Mucosa of gallbladder (tissue), 1 donor: ENCODE measurements at places on chromosomes 5 and 9.
A peak's percentile ranks its signal among the peaks of the same experiment; 100 is the strongest.

- DNase-seq, result no peak
These were observed 31.2 kb downstream of the OTP start for GRCh38 chr5:77607324-77607723.

GRCh38 chr9:63859475-63860215, 1425.4 kb downstream of the FOXD4L5 start:
- no peak for DNase-seq

DNA sequence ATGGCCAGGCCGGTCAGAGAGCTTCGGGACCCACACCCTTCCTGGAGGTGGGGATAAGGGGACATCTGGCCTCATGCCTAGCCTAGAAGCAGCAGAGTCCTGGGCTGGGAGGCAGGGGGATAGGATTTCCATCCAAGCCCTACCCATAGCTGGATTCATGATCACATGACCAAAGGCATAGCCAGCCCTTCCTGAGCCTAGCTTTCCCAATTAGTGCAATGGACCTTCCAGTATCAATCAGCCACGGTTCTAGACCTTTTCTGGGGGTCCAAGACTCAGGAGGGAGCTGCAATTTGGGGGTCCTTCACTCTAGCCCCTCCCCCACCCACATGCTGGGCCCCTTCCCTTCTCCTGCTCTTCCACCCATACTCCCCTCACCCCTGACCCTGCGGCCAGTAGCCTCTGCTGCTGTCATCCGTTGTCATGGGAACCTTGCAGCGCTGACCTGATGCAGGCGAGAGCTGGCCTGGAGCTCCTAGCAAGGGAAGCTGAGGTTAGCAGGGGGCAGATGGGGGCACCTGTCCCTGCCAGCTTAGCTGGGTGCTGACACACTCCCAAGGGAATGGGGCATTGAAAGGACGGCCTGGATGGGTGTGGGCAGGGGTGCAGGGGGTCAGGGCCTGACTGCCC, 44.6 kb downstream of the CXXC5 start:
- DNase-seq, result no peak

DNA sequence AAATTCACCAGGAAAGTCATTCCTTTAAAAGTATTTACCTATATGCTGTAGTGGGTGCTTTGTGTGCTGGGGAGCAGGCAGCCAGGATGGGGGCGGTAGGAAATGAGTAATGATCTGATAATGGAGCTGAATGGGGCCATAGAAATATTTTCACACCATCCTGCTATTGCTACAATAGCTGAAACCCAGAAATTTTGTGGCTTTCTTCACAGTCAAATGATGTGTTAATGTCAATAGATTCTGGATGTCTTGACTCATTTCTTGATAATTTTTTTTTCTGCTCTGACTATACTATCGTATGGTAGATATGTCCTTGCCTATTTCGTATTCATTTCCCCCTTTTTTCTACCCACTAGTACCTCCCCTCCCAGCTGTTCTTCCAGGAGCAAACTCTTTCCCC, 59.5 kb downstream of the RORB start:
- no peak for DNase-seq

DNA sequence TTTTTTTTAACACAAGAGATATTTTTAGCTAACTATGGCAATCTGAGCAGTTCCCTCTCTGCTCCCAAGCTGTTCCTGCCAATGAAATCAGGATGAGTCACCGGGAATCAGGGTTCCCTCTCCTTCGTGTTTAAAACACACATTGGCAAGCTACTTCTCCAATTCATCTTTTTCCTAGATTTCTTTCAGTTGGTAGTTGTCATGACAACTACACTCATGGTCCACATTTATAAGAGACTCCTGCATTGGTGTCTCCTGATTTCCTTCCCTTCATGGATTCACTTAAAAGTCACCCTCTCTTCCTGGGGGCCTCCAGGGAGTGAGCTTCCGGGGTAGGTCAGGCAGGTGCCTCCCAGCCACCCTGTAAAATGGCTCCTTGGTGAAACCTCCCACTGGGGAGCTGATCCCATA, 72.3 kb upstream of the NIPAL4 start:
- peak; percentile 34 for DNase-seq

- no peak for DNase-seq
These were observed 165.6 kb downstream of the MACROH2A1 start for GRCh38 chr5:135233477-135233876.

DNA sequence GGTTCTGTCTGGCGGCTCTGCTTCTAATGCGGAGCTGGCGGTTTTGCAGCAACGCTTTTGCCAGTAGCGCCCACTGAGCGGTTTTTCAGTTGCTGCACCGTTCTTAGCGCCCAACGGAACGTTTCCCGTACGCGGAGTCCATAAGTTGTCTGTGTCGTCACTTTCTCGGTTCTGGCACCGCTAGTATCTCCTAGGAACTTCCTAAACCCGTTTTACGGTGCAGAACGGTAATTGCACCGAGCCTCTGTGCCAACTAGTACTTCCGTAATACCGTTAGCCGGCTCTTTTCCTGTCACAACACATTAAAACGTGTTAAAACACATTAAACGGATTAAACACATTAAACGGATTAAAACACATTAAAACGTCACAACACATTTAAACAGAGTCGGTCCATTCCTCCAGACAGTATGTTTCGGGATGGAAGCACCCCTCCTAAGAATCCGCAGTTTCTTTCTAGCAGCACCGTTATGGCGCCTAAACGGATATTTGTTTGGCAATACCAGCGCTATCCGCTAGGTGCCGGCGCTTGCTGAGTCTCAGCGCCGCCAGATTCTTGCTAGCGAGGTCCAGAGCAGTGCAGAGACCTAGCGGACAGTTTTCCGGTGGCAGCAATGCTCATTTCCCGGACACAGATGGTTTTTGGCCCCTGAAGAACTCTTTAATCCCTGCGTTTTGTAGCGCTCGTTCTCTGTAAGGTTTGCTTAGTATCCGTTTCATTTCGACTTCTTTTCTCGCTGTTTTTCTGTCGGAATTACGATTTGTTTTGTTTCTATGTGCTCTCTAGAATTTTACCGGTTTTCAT, 45.4 kb downstream of the ANXA2R start:
- DNase-seq, result peak; percentile 91

- DNase-seq, result no peak
These were observed 336.7 kb downstream of the FAM170A start for GRCh38 chr5:119966028-119966427.

DNA sequence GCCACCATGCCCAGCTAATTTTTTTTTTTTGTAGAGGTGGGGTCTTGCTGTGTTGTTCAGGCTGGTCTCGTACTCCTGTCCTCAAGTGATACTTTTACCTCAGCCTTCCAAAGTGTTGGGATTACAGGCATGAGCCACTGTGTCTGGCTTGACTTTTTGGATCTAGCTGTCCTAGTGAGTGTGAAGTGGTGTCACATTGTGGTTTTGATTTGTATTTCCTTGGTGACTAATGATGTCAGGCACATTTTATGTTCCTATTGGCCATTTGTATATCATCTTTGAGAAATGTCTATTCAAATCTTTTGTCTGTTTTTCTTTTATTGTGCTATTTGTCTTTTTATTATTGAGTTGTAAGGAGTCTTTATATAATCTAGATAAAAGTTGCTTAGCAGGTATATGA, 53.5 kb upstream of the MCCC2 start:
- no peak for DNase-seq

DNA sequence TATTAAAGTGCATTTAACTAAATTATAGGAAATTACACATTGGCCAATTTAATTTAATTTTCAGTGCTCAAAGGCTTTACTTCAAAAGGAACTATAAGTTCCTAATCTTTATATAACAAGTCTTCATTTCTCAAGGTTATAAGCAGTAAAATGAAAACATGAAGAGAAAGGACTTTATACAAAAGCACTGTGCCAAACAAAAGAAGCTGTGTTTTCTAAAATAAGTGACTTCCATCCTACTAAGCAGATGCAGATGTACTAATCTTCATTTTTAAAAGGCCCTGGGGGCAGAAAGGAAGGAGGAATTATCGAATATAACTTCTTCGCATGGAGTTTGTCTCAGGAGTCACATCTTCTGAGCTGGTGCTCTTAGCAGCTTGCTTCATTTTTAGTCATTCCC, 81.4 kb downstream of the SHC3 start:
- no peak for DNase-seq

GRCh38 chr9:131727795-131728545, 11.9 kb downstream of the RAPGEF1 start:
- DNase-seq, result no peak

GRCh38 chr5:124492444-124493224, 253.8 kb downstream of the ZNF608 start:
- no peak for DNase-seq

GRCh38 chr9:93262537-93263310, 78.8 kb downstream of the WNK2 start:
- peak; percentile 10 for DNase-seq

DNA sequence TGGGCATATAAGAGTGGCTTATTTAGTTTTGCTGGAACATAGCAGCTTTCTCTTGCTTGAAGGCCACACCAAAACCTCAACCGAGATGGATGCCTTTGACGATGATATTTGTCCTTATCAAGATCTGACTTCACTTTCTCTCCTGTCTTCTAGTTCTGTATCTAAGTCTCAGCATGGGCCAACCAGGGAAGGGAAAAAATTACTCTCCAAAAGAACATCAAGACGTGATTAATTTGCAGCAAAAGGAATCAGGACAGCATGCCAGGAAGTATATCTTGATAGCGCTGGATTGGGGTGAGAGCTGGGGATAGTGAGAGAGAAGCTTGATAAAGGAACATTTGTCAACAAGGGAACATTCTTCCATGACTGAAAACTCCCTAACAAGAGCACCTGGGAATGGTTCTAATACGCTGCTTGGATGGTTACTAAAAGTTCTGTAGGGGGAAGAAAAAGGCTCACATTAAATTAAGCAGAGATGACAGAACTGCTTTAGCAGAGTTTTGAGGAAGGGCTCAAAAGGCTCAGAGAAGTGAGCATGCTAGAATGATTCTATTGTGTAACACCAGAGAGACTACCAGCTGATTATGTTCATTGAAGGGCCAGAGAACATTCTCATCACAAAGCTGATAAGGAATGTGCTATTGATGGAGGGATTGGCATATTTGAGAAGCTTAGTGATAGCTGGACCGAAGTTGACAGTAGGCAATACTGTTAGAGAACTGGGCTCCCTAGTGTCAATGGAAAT, 21.6 kb upstream of the ANXA1 start:
- DNase-seq, result no peak

DNA sequence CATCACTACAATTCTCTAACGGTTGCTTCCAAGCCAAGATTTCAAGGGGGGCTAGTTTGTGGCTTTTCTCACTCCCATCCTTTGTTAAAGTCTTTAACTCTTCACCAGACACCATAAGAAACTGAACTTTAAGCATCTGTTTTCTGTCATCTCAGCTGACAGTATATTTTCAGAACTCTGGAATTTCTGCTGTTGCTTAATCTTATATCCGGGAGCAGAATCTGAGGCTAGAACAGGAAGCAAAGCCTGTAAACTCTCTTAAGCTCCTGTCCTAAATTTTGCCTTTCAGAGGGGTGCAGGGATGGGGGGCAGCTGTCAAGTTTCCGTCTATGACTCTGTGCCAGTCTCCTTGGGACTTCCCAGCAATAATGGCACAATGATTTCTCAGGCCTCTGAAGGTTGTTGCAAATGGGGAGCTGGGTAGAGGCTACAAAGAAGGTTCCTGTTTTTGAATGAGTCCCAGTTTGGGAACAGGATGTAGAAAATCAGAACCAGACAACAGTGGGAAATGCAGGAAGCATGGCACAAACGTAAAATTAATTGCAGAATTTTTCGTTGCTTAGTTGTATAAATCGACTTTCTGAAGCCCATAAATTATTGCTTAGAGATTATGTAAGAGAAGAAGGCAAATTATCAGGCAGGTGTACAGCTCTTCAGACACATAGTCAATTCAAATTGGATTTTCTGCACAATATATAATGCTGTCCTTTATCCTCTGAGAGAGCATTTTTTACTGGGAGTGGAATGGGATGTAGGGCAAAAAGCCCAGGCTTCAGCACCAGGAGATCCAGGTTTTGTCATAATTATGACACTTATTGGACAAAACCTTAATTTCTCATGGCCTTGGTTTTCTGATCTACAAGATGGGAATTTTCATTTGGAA, 430.9 kb downstream of the DMAC1 start:
- DNase-seq, result no peak

- no peak for DNase-seq
These were observed 480.8 kb upstream of the CTNND2 start for GRCh38 chr5:12385095-12385494.

DNA sequence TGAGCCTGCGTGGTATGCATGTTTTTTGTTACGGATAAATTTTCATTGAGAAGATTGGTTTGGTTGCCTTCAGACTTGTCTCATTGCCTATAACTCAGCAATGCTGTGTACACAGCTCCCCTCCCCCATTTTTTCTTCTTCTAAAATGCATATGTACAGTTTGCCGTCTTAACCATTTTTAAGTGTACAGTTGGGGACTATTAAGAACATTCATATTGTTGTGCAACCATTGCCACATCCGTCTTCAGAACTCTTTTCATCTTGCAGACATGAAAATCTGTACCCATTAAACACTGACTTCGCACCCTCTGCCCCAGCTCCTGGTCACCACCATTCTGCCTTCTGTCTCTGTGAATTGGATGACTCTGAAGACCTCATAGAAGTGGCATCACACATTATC, 6.2 kb downstream of the EXOC3 start:
- DNase-seq, result no peak

DNA sequence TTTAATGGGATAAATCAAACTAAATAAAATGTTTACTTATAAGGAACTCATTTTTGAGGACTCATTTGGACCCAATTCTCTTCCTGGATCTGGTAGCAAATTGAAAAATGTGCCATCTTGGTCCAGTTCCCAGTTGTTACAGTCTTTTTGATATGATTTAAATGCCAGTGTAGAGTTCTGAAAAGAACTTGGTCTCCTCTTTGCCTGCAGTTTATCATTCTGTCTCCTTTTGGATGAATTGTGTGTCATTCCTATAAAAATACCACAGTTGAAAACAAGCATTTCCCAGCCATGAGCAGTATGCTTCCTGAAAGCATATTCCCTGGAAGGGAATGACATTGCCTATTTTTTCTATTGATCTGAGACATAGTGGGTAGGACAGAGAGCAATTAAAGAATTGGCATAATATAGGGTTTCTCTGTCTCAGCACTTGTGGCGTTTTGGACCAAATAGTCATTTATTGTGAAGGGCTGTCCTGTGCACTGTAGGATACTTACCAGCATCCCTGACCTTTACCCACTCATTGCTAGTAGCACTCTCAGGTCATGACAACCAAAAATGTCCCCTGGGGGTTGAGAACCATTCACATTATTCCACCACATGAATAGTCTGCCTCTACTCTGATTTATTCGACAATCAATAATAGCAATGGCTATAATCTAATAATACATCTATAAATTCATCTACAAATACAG, 181.8 kb downstream of the NXNL2 start:
- DNase-seq, result no peak
